ENCODE measurements at places on chromosomes 5 and 9.

DNA sequence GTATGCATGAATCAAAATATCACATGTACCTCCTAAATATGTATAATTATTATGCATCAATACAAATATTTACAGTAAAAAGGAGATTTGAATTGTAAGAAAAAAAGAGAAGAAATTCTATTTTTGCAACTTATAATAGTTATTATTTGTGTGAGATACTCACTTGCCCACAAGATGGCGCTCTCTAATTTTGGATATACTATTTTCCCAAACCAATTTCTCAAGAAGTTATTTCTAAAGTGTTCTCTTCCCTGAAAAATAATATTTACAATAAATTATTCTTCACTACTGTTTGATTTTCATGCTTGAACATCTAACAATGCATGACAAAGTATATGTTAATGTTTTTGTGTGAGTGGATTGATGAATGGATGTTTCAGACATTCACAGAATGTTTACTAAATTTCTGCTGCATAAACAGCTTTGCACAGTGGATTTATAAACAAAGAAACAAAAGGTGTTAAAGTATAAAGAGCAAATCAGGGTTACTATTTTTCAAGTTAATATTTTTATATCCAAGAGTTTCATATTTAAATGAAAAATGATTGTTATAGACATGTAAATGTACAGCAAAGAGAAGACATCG, 503.4 kb downstream of the PDE4D start:
- DNase-seq = peak; percentile 45

DNA sequence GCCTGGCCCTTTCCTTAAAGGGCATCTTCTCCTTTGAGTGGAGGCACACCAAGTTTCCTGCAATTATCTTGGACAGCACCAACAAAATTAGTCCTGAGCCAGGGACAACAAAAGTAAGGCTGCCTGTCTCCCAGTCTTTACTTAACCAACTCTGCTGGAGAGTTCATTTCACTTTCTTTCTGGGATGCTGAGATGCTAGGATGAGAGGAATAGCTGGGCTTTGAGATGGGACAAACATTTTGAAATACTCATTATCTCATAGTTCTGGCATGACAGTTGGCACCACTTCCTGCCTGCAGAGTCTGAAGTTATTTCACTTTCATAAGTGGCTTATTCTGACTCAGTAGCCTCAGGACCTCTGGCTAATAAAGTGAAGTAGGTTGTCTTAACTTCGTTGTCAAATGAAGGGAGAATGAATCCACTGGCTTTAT, 157.0 kb downstream of the C9orf152 start:
- peak; percentile 98 for DNase-seq

- DNase-seq = no peak
Observed at GRCh38 chr9:27755846-27756245, 182.6 kb upstream of the C9orf72 start.

DNA sequence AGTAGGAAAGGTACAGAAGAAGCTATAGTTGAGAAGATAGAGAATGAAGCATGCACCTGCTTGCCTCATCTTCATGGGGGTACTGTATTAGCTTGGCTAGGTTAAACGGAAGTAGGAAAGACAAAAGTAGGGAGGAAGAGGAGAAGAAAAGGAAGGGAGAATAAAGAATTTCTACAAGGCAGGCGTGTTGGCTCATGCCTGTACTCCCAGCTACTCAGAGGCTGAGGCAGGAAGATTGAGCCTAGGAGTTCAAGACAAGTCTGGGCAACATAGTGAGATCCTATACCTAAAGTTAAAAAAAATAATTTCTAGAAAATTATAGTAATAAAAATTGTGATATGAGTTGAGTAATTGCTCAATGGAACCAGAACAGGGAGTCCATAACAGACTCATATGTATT, 61.9 kb downstream of the APTX start:
- DNase-seq = no peak

GRCh38 chr9:95511952-95512708, 4.6 kb downstream of the PTCH1 start:
- peak; percentile 34 for DNase-seq

DNA sequence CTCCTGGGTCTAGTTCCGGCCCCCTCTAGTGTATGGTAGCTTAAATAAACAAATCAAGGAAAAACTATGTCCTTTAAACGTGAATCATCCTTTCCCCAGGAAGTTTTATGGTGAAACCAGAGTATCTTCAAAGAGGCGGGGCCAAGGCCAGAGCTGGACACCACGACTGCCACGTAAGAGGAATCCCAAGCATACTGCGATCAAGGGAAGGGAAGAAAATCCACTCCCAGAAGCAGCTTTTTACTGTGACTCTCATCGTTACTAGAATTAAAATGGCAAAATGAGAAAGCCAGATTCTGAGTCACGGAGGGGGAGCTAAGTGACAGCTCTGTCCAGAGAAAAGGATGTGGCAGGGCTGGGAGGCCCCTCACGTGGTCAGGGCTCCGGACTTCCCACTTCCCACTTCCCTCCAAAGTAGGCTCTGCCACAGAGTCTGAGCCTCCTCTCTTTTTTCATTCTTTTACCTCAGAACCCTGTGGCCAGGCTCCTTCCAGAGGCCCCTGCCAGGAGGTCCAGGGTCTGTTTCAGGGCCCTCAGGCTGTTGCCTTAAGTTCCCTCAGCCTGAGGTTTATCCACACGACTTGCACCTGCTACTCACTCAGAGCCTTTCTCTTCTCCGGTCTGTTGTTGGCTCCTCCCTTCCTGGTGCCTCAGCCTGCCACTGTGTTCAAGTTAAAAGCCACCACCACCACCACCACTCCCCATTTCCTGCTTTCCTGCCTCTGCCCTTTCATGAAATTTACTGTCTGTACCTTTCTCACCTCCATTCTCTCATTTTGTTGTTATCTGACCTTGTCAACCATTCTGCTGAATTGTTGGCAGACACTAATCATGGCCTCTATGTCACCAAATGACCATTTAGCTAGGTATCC, 1.4 kb upstream of the GLRX start:
- DNase-seq = peak; percentile 98

DNA sequence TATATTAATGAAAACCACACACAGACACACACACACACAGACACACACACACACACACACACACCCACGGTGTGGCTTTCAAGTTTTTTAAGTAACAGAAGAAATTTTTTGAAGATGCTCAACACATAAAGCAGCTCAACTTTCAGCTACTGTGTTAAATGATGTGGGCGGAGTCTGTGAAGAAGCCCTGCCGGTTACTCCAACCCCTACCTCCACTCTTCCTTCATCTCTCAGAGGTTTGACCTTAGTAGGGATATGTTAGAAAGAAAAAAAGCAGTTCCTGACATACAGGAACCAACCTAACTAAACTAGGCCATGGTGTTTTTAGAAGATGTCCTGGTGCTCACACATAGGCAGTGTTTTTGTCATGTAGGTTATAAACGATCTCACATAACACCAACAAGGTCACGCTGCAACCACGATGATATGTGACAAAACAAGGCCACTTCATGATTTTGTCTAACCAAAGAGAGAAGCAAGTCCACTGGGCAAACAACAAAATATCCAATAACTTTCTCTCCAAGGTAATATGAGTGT, 112.8 kb downstream of the EMB start:
- no peak for DNase-seq

GRCh38 chr9:121826711-121827110, 175.3 kb downstream of the DAB2IP start:
- DNase-seq = no peak
